ENCODE measurements at places on chromosomes 2 and 18.

DNA sequence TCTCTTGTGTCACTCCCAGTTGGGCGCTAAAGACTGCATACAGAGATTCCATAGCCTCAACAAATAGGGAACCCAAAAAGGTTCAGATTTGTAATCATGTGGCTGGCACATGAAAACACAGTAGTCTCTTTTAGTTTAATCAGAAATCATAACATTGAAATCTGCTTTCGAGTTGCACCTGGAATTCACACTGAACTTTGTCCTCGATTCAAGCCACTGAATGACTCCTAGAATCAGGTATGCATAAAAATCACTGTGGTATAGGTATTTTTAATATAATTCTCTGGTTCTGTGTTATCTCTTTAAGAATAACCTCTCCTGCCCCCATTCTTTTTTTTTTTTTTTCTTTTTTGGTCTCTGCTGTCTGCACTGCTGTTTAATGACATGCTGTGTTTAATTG, 150.2 kb downstream of the KCNH7 start:
- no peak for DNase-seq

DNA sequence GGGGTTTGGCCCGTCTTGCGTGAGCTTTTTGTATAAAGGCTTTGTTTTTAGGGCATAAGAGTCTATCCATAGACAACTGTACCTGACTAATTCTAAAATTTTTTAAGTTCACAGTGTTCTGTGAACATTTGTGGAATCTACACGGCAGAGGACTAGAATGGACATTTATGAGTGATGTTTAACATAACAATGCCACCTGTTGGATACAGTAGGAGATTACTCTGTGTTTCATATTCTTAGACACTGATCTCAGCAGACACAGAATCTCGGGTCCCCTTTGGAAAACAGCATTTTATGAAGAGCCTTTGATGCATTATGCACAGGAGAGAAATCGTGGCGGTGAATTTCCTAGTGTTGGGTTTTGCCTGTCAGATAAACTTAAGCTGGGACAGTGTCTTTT, 752.2 kb downstream of the DPP10 start:
- DNase-seq: no peak

- DNase-seq: no peak
Measured at GRCh38 chr2:98914713-98915580, 21.1 kb downstream of the CRACDL start.

GRCh38 chr2:100427627-100428258, 10.3 kb upstream of the CHST10 start:
- no peak for DNase-seq

DNA sequence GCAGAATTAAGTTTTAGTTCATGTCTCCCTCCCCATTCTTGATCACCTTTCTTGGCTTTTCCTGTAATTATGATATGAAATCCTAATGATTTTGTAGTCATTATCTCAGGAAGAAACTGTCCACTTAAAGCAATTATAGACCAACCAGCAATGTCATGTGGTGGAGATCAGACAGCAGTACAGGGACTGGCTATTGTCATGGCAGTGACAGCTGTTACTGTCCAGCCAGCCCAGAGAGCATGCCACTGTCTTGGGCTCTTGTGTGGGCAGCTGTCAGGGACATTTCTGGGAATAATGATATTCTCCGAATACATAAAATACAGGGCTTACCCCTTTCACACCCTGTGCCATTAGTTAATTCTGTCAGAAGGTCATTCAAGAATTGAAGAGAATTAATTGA, 355.3 kb upstream of the RAB12 start:
- DNase-seq: no peak

GRCh38 chr2:201122276-201122675, 6.3 kb downstream of the CFLAR start:
- no peak for DNase-seq

DNA sequence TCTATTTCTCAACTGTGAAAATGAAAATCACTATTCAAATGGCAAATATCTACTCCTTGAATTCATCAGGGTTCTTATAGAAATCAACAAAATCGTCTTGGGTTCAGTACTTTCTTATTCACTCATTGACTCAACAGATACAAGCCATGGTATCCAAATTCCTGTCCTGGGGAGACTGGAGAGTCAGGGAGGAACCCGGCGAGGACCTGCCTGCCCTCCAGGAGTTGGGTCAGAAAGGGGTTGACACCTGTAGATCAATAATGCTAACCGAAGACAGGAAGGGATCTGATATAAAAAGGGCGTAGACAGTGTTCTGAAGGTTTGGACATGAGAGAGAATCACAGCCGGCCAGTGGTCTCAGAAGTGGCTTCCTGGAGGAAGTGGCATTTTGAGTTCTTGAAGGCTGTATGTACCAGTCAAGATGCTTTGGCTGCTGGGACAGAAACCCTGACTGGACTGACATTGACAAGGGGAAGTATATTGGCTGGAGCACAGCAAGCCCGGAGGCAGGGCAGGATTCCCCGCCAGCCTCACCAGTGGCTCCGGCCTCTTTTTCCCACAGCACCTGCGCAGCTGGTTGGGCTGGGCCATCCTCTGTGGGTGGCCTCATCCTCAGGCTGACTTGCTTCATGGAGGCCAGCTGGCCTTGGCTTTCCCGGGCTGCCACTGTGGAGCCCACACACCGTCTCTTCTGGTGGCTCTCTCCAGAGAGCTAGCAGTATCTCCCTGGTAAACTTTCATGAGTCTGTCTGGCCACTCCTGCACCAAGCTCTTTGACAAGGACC, 3.0 kb downstream of the LRRFIP1 start:
- no peak for DNase-seq

- no peak for DNase-seq
Measured at GRCh38 chr2:195586062-195586714, 70.8 kb upstream of the SLC39A10 start.

GRCh38 chr2:114068438-114068837, 178.5 kb downstream of the ACTR3 start:
- no peak for DNase-seq

GRCh38 chr18:34003687-34004086, 221.0 kb downstream of the NOL4 start:
- no peak for DNase-seq

DNA sequence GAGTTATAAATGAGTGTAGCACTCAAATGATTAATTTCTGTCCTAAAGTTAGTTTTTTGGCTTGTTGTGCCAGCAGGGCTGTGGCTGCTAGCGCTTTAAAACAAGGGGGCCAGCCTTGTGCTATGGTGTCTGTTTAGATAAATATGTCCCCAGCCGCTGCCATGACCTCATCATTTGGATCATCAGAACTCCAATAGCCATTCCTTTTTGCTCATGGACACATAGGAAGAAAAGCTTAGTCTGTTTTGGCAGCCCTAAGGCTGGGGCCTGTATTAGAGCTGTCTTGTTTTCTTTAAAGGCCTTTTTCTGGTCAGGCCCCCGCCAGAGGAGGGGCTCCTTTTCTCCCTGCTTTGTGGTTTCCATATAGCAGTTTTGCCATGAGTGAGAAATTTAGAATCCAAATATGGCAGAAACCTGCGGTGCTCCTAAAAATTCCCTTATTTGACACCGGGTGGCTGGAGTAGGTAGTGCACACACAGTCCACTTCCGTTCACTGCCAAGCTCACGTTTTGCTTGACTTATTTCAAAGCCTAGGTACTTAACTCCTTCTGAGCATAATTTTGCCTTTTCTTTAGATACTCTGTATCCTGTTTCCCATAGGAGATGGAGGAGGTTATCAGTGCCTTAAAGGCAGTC, 60.4 kb upstream of the SLC35G4 start:
- DNase-seq: no peak

DNA sequence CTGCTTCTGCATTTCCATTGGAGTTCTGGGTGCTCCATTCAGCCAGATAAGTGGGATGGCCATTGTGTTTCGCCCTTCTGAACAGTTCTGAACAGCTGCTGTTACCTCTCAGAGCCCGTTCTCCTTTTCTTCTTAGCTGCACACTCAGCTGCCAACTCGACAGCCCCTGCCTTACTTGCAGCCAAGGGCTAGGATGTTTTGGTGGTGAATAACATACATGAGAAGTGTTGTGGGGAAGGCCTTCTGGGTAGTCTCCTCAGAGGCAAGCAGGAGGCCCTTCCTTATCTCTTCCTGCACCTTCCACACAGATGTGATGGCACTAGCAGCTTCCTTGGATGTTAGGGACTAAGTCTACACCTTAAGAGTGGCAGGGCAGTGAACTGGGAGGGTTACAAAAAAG, 138.4 kb upstream of the NOSTRIN start:
- no peak for DNase-seq

DNA sequence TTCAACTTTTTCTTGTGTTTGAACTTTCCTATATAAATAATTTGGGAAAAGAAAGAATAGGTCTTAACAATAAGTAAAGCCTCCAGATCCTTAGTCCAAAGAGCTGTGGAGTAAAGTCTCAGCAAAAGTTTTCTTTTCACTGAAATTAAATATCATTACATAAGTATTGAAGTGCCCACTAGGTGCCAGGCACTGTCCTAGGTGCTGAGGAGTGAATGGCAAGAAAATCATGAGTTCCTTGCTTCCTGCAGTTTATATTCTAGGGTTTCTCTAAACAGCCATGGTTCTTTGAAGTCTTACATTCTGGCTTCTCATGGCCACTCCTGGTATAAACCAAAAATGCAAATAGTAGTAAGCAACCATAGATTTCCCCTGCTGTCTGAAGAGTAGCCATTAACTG, 59.7 kb downstream of the SPP2 start:
- DNase-seq: no peak

- no peak for DNase-seq
Measured at GRCh38 chr2:164873210-164873908, 31.7 kb upstream of the COBLL1 start.

- no peak for DNase-seq
Measured at GRCh38 chr18:5309888-5310470, 14.5 kb upstream of the ZBTB14 start.

GRCh38 chr2:207513551-207514257, 16.1 kb upstream of the CREB1 start:
- no peak for DNase-seq

GRCh38 chr2:3754795-3755194, 51.4 kb downstream of the DCDC2C start:
- no peak for DNase-seq

DNA sequence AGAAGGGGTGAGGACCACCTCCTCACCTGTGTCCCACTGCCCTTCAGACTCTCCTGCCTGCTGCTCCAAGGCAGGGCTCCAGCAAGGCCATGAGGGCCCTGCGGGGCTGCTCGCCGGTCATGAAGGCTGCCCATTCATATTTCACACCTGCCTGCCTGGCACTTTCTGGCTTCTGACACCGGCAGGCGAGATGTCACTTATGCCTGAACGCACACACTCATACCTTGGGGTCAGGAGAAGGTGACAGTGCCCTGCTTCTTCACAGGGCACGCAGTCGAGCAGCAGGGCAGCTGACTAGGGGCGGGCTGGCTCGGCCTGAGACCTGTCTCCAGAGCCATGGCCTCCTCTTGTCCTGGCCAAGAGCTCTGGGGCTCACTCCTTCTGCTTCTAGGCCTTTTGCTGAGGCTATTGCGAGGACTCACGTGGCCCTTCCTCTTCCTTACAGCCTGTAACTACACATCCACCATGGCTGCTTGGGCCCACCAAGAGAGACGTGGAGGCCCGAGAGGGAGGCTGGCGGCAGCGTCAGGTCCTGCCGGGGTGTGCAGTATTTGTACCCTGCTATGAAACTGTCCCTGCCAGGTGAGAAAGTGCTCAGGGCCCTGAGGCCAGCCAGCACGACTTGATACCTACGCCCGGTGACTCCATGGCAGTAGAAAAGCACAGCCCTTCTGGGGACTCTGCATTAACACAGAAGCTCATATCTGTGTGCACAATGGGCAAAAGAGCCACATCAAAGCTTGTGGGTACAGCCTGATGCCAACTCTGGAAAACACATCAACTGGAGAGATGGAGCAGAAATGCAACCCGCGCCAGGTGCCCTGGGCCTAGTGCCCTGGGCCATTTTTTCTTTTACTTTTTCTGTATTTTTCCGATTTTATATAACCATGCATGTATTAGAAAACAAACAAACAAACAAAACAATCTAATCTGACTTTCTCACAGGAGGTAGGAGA, 30.6 kb downstream of the HS6ST1 start:
- DNase-seq: no peak

GRCh38 chr2:101399021-101399799, 11.9 kb upstream of the CREG2 start:
- DNase-seq: no peak

DNA sequence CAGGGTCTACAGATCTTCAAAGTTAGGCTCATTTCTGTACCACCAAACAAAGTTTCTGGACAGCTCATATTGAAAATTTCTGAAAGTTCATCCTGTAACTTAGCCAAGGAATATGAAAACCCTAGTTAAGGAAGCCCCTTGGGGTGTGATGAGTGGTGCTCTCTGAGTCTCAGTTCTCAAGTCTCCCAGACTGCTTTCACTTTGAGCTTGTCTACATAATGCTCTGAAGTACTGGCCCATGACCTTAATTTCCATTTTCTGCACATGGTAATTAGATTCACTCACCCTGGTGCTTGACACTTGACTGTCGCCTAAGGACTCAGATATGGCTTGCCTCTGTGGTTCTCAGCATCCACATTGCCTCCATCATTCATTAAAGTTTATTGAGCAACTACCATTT, 51.7 kb upstream of the SATB2 start:
- DNase-seq: no peak

GRCh38 chr2:45833968-45834344, 182.5 kb downstream of the PRKCE start:
- no peak for DNase-seq

DNA sequence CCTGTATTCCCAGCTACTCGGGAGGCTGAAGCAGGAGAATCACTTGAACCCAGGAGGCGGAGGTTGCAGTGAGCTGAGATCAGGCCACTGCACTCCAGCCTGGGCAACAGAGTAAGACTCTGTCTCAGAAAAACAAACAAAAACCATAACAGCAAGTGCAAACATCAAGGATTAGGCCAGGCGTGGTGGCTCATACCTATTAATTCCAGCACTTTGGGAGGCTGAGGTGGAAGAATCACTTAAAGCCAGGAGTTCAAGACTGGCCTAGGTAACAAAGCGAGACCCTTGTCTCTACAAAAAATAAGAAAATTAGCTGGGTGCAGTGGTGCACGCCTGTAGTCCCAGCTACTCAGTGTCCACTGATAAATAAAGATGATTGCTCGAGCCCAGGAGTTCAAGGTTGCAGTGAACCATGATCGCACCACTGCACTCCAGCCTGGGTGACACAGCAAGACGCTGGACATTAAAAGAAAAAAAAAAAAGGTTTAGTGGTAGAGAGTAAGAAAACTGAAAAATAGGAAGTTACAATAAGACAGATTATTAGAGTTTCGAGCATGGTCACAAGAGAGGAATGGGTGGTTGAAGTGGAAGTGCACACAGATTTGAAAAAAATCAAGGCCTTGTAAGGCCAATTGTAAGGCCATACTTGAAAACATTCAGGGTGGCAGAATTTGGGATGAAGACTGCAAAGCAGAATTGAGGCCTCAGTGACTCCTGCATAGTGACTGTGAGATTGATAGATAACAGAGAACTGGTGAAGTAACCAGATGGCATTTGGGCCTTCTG, 6.4 kb upstream of the KCMF1 start:
- DNase-seq: no peak

GRCh38 chr18:70221156-70221914, 15.8 kb upstream of the RTTN start:
- DNase-seq: no peak

DNA sequence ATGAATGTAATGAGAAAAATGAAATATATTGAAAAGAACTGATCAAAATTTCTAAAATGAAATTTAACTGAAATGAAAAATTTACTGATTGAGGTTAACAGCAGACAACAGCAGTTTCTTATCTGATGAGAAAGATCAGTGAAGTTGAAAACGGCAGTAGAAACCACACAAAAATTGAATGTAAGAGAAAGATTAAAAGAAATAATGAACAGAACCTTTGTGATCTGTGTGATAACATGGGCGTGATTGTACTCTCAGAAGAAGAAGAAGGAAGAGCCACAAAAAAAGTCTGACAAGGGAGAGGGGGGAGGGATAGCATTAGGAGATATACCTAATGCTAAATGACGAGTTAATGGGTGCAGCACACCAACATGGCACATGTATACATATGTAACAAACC, 45.2 kb downstream of the FAM117B start:
- DNase-seq: no peak
